ENCODE measurements at places on chromosomes 5 and 9.
A peak's percentile ranks its signal among the peaks of the same experiment; 100 is the strongest.

- peak; percentile 85 for DNase-seq
Observed at GRCh38 chr9:91817493-91818224, 132.4 kb downstream of the ROR2 start.

GRCh38 chr9:123637606-123637944 is 281.6 kb downstream of the CRB2 start:
- no peak for DNase-seq

DNA sequence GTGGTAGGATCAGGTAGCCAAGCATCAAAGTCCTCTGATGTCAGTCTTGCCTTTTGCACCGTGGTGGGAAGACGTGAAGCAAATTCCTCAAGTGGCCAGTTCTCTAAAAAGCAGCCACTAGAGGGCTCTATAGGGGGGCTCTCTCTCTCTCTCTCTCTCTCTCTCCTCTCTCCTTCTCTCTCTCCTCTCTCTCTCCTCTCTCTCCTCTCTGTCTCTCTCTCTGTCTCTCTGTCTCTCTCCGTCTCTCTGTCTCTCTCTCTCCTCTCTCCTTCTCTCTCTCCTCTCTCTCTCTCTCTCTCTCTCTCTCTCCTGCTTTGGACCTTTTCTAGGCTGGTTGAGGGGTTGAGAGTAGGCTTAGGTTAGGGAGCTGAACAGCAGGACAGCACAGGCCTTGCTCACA is 13.9 kb upstream of the OSMR start:
- DNase-seq = no peak

GRCh38 chr5:150637245-150638052 is 3.0 kb upstream of the SYNPO start:
- DNase-seq = no peak

GRCh38 chr9:95003689-95004410 is 277.4 kb downstream of the AOPEP start:
- no peak for DNase-seq
